T-cell (primary cell): ENCODE measurements at places on chromosomes 2 and 18.

- H3K4me3 ChIP-seq = no peak overlapping the region
- H3K36me3 ChIP-seq = no peaks in the 10 kb centered on the region
- H3K27me3 ChIP-seq = no peaks in the 10 kb centered on the region
- no peak for DNase-seq
- H3K4me1 ChIP-seq = no peaks in the 10 kb centered on the region
Measured at GRCh38 chr18:424071-424661, 76.3 kb downstream of the COLEC12 start.

- peaks cover 20% of the 10 kb centered on the region for H3K36me3 ChIP-seq
- H3K4me3 ChIP-seq = peak overlapping the region; percentile 95
- H3K27ac ChIP-seq = no peak overlapping the region
- no peaks in the 10 kb centered on the region for H3K27me3 ChIP-seq
- H3K4me1 ChIP-seq = peaks cover 41% of the 10 kb centered on the region
- no peak for DNase-seq
Measured at GRCh38 chr2:12721566-12722446, 5.1 kb downstream of the TRIB2 start.

DNA sequence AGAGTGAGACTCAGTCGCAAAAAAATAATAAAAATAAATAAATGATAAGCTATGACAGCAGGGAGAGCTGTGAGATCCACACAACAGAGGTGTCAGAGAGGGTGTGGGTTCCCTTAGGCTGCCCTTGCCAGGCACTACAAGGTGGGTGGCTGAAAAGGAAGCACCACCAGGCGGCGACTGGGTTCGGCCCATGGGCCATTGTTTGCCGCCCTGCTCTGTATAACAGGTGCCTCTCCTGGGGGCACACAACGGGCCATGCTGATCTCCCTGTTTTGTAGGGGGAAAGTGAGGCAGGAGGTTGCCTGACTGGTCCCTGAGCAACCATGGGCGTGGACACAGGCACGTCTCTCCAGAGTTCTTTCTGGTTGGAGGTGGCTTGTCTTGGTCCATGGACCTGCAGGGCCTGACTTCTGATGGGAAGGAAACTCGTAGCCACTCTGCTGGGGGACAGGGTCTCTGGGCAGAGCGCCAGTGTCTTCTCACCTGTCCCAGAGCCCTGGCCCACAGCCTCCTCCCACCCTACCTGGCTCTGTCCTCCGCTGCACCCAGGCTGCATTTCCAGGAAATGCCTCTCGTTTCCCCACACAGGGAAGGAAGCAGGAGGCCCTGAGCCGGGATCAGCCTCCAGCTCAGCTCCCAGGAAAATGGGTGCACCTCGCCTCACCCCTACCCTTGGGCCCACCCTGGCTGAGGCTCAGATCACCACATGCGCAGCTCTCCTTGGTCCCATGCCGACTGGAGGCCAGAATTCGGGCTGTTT, 109.6 kb upstream of the ODC1 start:
- no peaks in the 10 kb centered on the region for H3K27me3 ChIP-seq
- no peak overlapping the region for H3K4me3 ChIP-seq
- H3K4me1 ChIP-seq = no peaks in the 10 kb centered on the region
- H3K27ac ChIP-seq = no peak overlapping the region
- no peaks in the 10 kb centered on the region for H3K36me3 ChIP-seq
- DNase-seq = no peak

GRCh38 chr2:46720592-46721185, 194.9 kb downstream of the MCFD2 start:
- H3K4me1 ChIP-seq = peaks cover 4% of the 10 kb centered on the region
- H3K36me3 ChIP-seq = no peaks in the 10 kb centered on the region
- no peak for DNase-seq
- H3K27ac ChIP-seq = no peak overlapping the region
- H3K27me3 ChIP-seq = no peaks in the 10 kb centered on the region
- H3K4me3 ChIP-seq = no peak overlapping the region

- no peaks in the 10 kb centered on the region for H3K36me3 ChIP-seq
- no peaks in the 10 kb centered on the region for H3K4me1 ChIP-seq
Measured at GRCh38 chr2:187377340-187377739, 70.7 kb downstream of the CALCRL start.

DNA sequence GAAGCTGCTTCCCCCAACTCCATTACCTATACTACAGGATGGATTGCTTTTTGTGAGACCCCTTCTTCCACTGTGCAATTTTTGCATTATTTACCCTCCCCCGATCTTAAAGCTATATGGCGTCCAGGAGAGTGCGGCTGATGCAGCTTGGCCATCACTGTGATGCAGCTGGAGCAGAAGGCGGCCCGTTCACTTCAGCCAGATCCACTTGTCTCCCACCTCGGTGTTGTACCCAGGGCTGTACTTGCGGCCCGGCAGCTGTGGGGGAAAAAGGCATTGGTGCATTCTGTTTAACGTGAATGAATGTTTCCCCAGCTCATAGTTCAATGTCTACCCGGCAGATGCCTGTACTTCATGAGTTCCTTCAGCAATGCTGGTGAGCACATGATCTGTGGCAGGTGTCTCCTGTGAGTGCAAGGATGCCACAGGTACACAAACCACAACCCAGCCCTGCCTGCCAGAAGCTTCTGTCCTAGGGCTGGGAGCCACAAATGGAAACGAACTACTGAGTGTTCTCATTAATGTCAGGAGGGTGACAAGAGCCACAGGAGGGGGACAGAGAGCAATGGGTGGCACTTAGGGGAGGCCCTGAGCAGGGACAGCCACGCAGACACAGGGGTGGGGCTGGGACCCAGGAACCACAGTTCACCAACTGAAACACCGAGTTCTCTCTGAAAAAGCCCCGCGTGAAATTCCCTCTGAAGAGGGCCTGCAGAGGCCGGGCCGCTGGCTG, 64.0 kb downstream of the NDUFA10 start:
- DNase-seq = no peak
- H3K27ac ChIP-seq = no peak overlapping the region
- peaks cover 18% of the 10 kb centered on the region for H3K36me3 ChIP-seq
- H3K27me3 ChIP-seq = no peaks in the 10 kb centered on the region
- H3K4me3 ChIP-seq = no peak overlapping the region

GRCh38 chr2:211373203-211373602, 816.8 kb downstream of the CPS1 start:
- H3K27ac ChIP-seq = no peak overlapping the region
- no peaks in the 10 kb centered on the region for H3K36me3 ChIP-seq
- no peaks in the 10 kb centered on the region for H3K4me1 ChIP-seq
- H3K27me3 ChIP-seq = no peaks in the 10 kb centered on the region
- DNase-seq = no peak

DNA sequence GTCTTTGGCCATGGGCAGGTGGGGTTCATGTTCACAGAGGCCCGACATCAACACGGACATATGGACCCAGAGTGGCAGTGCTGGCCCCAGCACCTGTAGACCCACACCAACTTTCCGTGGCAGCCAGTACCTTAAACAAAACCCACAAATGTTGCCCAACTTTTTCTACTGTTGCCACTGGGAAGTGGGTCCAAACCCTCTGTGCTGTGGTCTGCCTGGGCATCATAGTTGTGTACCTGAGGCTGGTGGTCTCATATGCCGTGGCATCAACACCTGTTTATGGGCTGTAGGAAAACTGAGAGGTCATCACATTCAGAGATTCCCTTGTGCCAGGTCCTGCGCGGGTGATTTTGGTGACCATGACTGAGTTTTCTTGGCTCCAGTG, 79.9 kb downstream of the SH3RF3 start:
- DNase-seq = no peak
- no peak overlapping the region for H3K4me3 ChIP-seq
- H3K4me1 ChIP-seq = peaks cover 16% of the 10 kb centered on the region
- H3K27me3 ChIP-seq = peaks cover 57% of the 10 kb centered on the region
- H3K27ac ChIP-seq = no peak overlapping the region

DNA sequence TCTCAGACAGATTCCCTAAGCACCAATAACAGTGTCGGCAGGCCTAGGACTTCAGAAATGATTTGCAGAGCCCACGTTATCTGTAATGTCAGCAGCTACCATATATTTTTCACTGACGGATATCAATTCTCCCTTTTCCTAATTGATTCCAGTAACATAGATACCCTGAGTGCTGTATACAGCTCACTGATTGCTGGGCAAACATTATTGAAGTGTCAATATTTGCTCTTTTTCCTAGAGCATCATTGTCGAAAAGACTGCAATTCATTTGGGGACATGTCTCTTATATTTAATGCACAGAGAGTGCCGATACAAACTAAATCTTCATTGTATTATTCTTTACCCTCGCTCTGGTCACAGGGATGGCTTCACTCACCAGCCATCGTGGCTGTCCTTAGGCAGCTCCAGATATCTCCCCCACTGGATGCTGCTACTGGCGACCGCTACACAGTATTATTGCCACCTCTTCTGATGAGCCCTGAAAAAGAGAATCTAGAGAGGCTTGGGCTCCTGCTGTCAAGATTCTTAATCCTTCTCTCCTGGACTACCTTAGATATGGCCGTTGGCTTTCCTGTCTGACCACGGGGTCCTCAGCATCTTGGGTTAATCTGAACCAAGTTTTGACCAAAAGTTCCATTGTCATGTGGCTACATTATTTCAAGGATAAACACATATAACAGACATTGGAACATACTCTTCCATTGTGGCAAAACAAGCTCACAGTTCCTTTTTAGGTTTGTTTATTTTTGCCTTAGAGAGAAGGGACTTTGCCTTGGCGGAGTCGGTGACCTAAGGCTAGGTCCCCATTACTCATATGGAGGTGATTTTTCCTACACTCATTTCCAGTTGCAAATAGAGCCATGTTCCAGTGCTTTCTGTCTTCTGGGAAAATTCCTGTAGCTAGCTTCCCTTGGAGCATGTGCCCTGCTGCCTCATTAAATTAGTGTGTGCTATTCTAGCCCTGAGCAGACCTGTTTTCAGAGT, 105.4 kb downstream of the CPO start:
- H3K27me3 ChIP-seq = peaks cover 9% of the 10 kb centered on the region
- no peaks in the 10 kb centered on the region for H3K36me3 ChIP-seq
- no peak for DNase-seq

GRCh38 chr18:79680100-79680879, 687 bp downstream of the CTDP1 start:
- H3K27ac ChIP-seq = peak overlapping the region; percentile 45
- H3K4me3 ChIP-seq = peak overlapping the region; percentile 71
- peak; percentile 51 for DNase-seq
- H3K36me3 ChIP-seq = peaks cover 11% of the 10 kb centered on the region
- H3K4me1 ChIP-seq = peaks cover 19% of the 10 kb centered on the region

- peaks cover 35% of the 10 kb centered on the region for H3K36me3 ChIP-seq
- no peak overlapping the region for H3K27ac ChIP-seq
- no peaks in the 10 kb centered on the region for H3K27me3 ChIP-seq
- no peak for DNase-seq
- H3K4me3 ChIP-seq = no peak overlapping the region
Measured at GRCh38 chr2:8821276-8822217, 15.9 kb downstream of the KIDINS220 start.
